HCT116 (cell line): ENCODE measurements at places on chromosomes 1 and 21. TPM values are rescaled to one million over a fixed set of nuclear protein-coding genes. Genes with fewer than 3 reads are reported as not detected.
A peak's percentile ranks its signal among the peaks of the same experiment; 100 is the strongest.

- H3K4me3 ChIP-seq, result no peak overlapping the region
- H3K36me3 ChIP-seq, result peaks cover 6% of the 10 kb centered on the region
- peaks cover 8% of the 10 kb centered on the region; the same call in 1 of the 2 replicates for H3K4me1 ChIP-seq
- DNase-seq, result no peak
Observed at GRCh38 chr1:204435872-204436271, 24.3 kb upstream of the PPP1R15B start.

Gene PRDM16
- 6.1 TPM for total RNA-seq

DNA sequence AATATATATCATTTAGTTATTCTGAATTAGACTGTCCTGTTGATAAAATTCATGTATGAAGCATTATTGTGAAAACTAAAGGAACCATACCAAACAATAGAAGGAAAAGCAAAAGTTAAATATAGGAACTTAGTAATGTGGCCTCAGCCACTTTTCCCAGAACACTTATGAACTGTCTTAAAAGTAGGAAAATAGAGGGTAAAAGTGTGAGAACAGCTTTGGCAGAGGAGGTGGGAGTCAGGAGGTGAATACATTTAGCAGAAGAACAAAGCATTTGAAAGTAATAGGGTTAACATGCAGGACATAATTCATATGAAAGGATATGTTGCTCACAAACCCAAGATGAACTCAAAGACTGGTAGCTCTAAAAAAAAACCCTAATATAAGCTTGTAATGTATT is 121.9 kb downstream of the KCNT2 start:
- no peak overlapping the region for H3K4me3 ChIP-seq
- no peaks in the 10 kb centered on the region for H3K4me1 ChIP-seq
- DNase-seq, result no peak
- no peak overlapping the region for H3K27ac ChIP-seq

- peak; percentile 22 for DNase-seq
- H3K4me3 ChIP-seq, result no peak overlapping the region
- H3K27ac ChIP-seq, result peak overlapping the region; percentile 38; the same call in 1 of the 2 replicates
- H3K4me1 ChIP-seq, result peaks cover 28% of the 10 kb centered on the region
- no peaks in the 10 kb centered on the region for H3K27me3 ChIP-seq
- no peaks in the 10 kb centered on the region for H3K36me3 ChIP-seq
Observed at GRCh38 chr1:9410737-9411297, 118.1 kb downstream of the SPSB1 start.

DNA sequence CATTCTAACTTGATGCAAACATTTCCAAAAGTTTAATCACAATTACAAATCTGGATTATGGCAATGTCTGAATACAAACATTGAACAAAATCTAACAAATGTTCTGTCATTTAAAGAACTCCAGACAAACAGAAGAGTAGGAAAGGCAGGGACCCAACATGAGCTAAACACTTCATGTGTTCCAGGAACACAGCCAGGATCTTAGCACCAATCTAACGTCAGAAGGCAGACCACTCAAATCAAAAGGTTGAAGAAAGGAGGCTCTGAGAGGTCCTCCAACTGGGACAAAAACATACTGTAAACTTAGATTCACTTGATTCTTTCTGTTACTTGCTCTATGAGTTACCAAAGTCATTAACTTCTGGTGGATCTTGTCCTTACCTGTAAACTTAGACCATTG is 374.0 kb downstream of the NEGR1 start:
- no peak for DNase-seq
- H3K27ac ChIP-seq, result no peak overlapping the region
- H3K4me1 ChIP-seq, result no peaks in the 10 kb centered on the region
- H3K36me3 ChIP-seq, result no peaks in the 10 kb centered on the region

Gene TMPRSS2
- 1.1 TPM for total RNA-seq

Gene C1orf115
- 16.8 TPM for total RNA-seq

Gene SV2A
- 0.15 TPM for total RNA-seq
